ENCODE measurements at places on chromosomes 3 and 15.

DNA sequence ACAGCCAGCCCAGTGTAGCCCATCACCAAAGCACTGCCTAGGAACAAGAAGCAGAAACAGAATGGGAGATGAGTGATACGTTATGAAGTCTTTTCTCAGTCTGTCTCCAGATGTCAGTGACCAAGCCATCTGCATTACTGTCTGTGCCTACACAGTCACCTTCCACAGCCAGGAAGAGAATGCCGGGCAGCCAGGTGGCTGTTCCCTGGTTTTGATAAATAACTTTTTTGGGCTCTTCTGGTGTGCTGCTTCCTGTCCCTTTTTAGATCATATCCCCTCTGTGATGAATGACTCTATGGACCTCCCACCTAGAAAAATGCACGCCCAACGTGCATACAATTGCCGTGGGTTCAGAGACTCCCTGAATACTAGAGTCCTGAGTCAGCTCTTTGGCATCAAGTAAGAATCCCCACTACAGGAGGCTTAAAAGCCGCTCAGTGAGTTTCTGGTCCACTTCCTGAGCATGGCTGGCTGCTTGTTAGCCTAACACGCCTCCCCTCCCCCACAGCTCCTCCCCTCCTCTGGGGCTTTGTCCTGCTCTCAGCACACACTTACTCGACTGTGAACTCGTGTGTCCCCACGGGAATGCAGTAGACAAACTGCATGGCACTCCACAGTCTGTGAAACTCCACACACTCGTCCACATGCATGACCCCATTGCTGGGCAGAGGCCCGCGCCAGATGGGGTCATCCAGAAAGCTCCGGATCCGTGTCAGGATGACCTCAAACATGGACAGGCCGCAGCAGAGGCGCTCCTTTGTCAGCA, 34.7 kb downstream of the NIPA2 start:
- no peak for DNase-seq

GRCh38 chr3:84100861-84101260, 857.9 kb upstream of the CADM2 start:
- DNase-seq = no peak

- DNase-seq = no peak
These were observed 524.6 kb upstream of the ATP11B start for GRCh38 chr3:182268711-182269110.

- no peak for DNase-seq
These were observed 36.3 kb upstream of the PCOLCE2 start for GRCh38 chr3:142925140-142925539.

GRCh38 chr3:174110761-174111160, 713.2 kb downstream of the NLGN1 start:
- DNase-seq = no peak

DNA sequence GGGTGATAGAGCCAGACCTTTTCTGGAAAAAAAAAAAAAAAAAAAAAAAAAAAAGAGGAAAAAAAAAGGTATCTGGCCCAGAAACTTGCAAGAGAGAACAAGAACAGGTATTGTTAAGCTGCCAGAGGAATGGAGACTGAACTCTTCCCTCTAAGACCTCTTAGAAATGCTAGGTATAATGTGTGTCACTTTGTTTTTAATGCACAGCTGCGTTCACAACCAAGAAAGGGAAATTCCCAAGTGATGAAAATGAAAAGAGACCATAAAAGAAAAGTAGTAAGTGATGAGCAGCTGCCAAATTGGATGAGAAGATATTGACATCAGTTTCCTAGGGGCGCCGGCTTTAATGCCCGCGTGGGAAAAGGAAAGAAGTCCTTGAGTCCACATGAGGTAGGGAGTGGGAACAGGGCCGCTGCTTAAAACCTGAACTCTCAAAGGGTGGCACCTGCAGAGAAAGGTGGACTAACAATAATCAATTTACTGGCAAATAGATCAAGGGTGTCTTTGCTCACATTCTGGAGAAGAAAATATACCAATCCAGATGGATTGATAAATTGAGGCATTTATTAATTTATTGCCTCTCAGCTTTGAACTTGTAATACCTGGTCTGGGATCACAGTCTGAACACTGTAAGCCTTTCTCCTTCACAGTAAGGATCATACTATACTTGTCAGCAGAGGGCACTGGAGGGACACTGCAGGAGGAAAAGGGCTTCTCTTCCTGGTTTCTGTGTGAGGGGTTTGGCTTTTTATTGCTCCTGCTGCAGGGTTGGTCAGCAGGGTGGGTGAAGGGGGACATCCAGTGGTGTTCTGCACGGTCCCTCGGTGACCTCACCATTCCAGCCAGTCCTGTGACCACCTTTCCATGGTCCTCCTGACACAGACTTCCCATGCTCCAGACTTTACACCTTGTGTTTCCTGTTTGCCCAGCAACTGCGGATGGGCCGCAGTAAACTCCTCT, 131.6 kb downstream of the AQP9 start:
- peak; percentile 60 for DNase-seq

DNA sequence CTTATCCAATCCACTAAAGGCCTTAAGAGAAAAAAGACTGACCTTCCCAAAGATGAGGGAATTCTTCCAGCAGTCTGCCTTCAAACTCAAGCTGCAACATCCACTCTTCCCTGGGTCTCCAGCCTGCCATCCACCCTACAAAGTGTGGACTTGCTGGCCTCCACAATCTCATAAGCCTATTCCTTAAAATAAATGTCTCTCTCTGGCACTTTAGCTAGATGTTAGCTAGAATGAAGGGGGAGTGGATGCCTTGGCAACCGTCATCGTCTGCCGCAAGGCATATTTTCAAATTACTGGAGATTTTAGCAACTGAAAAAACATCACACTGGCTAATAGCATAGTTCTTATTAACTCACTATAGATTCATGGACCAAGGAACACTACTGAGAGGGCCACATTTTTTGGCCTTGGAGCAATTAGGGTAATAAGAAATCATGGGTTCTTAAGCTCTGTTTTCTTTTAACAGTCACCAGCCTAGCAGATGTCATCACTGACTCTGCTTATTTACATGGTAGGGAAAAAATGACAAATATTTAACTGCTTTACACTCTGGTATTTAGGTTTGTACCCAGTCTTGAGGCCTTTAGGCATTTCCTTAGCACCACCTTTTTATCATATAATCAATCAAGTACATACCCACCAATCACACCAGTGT, 245.3 kb downstream of the MYRIP start:
- DNase-seq = no peak

GRCh38 chr15:69743091-69743490, 290.5 kb downstream of the RPLP1 start:
- no peak for DNase-seq

GRCh38 chr15:44034933-44035624, 160.0 kb downstream of the FRMD5 start:
- DNase-seq = no peak

DNA sequence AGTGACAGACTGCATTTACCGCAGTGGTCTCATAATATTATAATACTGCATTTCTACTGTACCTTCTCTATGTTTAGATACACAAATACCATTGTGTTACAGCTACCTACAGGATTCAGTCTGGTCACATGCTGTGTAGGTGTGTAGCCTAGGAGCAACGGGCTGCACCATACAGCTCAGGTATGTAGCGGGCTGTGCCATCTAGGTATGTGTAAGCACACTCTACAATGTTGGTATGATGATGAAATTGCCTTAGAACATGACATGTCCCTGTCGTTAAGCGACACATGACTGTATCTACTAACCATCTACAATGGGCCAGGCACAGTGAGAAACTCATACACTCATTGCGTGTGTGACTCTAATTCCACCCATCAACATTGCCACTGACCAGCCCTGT, 85.5 kb upstream of the SEC13 start:
- no peak for DNase-seq

GRCh38 chr3:190446573-190447279, 3.0 kb downstream of the TMEM207 start:
- DNase-seq = no peak

- DNase-seq = no peak
These were observed 57.4 kb downstream of the ZNF148 start for GRCh38 chr3:125317761-125318160.

- no peak for DNase-seq
These were observed 64.0 kb downstream of the GREM1 start for GRCh38 chr15:32781781-32782180.

GRCh38 chr3:9721700-9722060, 9.9 kb upstream of the BRPF1 start:
- no peak for DNase-seq

GRCh38 chr15:68969298-68969697, 39.0 kb downstream of the SPESP1 start:
- DNase-seq = no peak

DNA sequence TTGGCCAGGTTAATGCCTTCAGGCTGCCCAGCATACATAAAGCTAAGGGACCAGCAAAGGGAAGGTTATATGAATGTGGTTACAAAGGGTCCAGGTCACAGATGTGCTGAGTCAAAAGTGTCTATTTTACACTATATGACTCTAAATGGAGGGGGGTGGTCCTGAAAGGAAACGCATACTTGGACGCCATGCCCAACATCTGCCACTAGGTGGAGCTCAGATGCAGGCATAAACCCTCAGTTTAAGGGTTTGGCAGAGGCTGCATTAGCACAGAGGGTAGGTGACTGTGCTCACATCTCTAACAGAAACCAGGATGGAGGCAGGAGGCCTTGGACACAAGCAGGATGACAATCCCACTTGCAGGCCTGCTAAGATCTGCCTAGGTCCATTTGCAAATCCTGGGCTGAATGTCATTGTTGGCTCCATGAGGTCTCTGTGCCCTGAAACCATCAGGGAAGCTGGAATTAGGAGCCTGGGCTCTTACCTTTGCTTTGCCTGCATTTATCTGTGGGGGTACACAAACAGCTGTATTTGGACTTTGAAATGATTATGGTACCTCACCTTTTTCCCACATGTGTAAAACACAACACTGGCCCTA, 55.8 kb downstream of the ZNF621 start:
- peak; percentile 64 for DNase-seq

GRCh38 chr3:192772240-192772894, 45.0 kb upstream of the FGF12 start:
- DNase-seq = no peak

DNA sequence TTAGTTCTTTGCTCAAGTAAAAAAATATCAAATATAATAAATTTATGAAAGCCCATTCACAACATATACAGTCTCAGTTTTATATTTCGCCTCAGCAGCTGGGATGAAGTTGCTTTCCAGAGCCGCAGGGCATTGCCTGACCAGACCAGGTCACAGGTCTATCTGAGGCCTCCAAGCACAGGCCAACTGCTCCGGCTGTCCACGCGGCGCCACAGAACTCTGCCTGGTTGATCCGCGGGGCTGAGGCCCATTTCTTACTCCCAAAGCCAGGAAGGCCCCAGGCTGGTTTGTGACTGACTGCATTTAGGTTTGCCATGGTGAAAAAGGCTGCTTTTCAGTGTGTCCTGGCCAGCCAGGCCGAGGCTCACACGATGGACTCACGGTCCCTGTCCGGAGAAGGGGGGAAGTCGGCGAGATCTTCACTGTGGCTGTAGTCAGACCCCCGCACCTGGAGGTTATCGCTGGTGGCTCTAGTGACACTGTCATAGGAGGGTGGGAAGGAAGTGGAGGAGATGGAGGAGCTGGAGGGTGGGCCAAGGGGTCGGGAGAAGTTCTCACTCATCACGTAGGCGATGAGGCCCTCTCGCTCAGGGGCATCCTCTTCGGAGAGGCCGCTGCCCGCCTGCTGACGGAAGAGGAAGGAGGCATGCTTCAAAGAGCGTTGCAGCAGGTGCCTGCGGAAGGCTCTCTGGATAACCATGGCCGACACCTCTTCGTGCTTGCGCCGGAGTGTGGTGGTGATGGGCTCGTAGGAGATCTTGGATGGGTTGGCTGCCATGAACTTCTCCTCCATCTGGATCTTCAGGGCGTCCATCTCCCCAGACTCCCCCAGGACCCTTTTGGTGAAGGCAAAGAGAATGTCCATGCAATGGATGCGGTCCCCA, 54.1 kb downstream of the EXOG start:
- DNase-seq = no peak

DNA sequence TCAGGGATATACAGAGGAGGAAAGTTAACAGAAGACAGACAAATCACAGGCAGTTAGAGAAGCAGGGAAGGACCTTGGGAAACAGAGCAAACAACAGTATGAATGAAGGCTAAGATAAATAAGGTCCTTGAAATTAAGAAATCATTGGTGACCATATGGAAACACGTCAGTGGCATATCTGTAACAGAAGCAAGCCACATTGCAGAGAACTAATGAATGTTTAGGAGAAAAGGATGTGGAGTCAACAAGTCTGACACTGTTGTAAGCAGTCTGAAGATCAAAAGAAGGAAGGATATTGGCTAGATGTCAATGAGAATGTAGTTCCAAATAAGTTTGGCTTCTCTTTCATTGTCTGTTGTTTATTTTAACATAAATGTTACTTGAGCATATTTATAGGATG, 542.4 kb downstream of the UNC13C start:
- no peak for DNase-seq

- DNase-seq = no peak
These were observed 3.7 kb upstream of the THRB start for GRCh38 chr3:24498391-24498790.

DNA sequence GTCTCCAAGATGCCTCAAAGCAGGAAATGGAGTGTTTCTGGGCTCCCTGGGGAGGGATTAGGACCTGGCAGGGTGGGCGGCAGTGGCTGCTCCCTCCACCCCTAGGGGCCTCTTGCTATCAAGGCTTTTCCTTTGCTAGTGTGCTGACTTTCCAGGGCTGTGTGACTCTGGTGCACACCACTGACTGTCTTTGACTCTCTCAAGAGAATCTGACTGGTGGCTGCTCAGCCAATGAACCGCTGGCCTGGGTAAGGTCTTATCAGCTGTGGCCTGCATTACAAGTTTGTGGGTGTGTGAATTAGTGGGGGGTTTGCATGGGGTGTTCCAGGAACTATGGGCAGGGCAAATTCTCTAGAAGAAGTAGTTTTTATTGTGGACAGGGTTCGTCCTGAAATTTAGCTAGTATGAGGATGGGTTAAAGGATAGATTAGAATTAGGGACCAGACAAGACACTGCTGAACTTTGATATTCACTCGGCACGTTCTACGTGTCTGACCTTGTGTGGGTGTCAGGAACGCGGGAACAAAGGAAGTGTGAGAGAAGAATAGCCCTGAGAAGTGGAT, 29.5 kb downstream of the SIAH2 start:
- DNase-seq = no peak

GRCh38 chr15:83082730-83083386, 15.8 kb upstream of the BTBD1 start:
- no peak for DNase-seq

DNA sequence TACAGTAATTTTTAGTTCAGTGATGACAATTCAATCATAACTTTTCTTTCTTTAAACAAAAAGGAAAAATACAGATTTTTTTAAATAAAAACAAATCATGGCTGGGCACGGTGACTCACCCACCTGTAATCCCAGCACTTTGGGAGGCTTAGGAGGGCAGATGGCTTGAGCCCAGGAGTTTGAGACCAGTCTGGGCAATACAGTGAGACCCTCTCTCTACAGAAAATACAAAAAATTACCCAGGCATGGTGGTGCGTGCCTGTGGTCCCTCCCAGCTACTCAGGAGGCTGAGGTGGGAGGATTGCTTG, 25.6 kb upstream of the ATG7 start:
- no peak for DNase-seq

DNA sequence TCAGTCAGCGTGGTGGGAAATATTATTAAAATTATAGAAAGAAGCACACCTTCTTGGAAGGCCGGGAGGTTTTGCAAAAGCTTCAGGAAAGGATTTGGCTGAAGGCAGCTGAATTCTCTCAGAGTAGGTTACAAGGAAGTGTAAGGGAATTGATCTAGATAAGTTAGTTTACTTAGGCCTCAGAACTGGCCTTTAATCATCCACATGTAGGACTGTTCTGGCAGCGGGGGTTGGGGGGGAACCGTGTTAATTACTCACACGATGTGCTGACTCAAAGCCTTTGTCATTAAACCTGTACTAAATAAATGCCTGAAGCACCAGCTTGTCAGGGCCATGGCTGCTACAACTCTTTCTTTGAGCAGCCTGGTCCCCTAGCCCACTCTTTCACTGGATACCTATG, 12.8 kb downstream of the ASB14 start:
- DNase-seq = no peak
